Stimulated activated naive CD4-positive, alpha-beta T cell treated with Interleukin-2 at 50 U/mL for 16 hours (primary cell): ENCODE measurements at places on chromosomes 13 and 19.
A peak's percentile ranks its signal among the peaks of the same experiment; 100 is the strongest.

DNA sequence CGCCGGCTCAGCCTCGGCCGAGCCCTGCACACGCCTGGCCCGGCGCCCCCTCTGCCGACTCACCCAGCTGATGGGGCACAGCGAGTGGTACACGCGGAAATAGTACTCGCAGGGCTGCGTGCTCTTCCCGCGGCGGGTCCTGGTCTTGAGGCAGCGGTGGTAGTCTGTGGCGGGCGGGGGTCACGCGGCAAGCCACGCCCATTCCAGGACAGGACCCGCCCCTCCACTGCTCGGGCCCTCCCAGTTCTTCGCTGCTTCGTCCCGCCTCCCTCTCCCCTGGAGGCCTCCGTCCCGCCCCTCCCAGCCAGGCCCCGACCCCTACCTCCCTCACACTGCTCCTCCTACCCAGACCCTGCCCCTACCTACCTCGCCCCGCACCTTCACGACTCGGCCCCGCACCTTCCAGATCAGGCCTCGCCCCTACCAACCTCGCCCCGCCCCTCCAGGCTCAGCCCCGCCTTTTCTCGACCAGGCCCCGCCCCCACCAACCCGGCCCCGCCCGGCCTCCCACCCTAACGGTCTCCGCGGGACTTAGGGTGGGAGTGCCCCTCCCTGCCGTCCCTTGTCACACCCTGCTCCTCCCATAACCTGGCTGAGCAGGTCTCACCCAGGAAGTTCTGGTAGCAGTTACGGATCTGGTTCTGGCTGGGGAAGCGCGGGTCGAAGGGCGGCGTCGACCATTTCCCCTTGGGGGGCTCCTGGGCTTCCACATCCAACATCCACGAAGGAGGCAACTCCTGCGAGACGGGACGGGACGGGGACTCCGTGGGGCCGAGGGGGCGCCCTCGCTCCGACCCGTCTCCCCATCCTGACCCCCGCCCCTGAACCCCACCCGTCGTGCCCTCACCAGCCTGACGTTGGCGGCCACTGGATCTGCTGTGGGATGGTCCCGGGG lies 469 bp downstream of the COX6B2 start:
- peak; percentile 58 for DNase-seq

DNA sequence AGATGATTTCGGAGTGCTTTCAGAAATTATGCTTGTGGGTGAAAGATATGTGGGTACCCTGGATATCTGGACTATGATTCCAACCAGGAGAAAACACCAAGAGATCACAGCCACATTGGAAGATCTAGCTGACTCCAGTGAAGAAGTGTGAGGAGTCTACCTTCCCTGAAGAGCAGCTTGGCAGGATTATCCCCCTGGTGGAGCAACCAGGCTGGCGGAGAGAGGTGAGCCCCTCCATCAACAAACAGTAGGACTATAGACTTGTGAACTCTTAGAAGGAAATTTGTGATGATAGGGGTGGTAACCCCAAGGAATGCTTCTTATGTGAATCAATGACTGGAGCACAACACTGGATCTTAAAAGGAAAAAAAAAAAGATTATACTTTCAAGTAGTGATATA lies 47.8 kb upstream of the DIAPH3 start:
- DNase-seq, result no peak

DNA sequence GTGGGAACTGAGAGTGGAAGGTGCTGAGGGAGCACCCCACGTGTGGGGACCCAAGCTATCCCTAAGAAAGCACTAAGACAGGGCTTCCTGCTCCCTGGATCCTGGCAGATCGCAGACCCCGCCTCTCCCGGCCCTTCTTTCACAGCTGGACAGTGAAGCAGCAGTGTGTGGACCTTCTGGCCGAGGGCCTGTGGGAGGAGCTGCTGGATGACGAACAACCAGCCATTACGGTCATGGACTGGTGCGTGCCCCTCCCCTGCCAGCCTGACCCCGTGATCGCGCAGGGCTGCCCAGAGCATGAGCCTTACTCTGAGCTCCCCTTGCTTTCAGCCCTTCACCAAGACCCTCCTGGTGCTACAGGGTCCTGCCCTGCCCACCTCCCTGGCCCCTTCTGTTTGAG lies 2.3 kb downstream of the NCCRP1 start:
- DNase-seq, result no peak

DNA sequence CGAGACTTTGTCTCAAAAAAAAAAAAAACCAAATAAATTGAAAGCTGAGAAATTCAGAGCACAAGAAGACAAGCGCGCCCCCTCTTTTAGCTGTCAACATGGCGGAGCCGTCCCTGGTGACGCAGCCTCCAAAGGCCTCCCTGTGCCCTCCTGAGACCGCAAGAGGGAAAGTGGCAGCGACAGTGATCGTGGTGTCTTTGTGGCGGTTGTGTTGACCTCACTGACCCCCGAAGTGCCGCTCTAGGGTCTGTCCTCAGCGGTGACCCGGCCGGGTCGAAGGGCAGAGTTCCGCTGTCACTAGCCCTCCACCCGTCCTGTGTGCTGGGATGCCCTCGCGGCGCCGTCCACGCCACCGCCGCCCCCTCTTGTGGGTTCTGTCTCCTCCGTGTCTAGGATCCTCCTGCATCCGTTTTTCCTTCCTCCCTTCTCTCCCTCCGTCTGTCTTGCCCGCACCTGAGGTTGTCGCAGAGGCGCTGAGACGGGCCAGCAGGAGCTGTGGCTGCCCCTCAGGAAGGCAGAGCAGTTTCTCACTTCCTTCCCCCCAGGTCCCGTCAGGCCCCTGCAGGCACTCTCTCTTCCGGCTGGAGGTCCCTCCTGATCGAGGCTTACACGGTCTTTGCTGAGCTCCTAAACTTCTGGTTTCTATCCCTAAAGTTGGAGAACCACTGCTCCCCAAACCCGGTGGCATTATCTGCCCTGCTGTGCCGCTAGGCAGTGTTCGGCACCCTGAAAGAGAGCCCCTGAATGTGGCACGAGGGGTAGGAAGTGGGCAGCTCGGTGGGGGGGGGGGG lies 7.2 kb downstream of the UHRF1 start:
- peak; percentile 17 for DNase-seq

- DNase-seq, result no peak
Measured at GRCh38 chr13:39998166-39998565, 342.7 kb downstream of the COG6 start.

DNA sequence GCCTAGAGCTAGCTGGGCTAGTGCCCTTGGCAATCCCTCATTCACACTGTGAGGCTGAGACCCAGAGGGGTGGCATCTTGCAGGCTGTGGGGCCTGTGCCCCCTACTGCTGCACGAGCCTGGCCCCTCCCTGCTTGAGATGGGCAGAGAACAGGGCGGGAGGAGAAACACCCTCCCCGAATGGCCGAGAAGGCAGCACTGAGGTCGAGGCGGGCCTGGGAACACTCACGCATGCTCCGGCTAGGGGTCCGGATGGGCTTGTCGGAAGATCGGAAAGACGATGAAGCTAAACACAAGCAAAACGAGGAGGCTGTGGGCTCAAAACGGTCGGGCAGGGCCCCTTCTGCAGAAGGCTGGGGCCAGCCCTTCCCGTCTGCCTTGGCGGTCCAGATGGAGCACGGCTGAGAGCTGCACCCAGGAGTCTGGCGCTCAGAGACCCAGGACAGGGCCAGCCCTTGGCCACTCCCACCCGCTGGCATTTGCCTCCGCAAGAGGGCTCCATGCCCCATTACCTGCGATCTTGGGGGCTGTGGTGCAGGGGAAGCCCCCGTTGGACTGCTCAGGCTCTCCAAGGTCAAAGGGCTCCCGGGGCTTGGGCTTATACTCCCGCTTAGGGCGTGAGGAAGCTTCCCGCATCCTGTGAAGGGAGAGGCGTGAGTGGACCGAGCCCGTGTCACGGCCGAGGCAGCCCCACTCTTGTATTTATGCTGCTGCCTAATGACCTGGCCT lies 18.9 kb downstream of the MPND start:
- DNase-seq, result no peak

GRCh38 chr13:55869648-55870047 lies 1271.1 kb upstream of the PRR20A start:
- no peak for DNase-seq

- no peak for DNase-seq
Measured at GRCh38 chr13:84925443-84925842, 873.8 kb downstream of the SLITRK6 start.

DNA sequence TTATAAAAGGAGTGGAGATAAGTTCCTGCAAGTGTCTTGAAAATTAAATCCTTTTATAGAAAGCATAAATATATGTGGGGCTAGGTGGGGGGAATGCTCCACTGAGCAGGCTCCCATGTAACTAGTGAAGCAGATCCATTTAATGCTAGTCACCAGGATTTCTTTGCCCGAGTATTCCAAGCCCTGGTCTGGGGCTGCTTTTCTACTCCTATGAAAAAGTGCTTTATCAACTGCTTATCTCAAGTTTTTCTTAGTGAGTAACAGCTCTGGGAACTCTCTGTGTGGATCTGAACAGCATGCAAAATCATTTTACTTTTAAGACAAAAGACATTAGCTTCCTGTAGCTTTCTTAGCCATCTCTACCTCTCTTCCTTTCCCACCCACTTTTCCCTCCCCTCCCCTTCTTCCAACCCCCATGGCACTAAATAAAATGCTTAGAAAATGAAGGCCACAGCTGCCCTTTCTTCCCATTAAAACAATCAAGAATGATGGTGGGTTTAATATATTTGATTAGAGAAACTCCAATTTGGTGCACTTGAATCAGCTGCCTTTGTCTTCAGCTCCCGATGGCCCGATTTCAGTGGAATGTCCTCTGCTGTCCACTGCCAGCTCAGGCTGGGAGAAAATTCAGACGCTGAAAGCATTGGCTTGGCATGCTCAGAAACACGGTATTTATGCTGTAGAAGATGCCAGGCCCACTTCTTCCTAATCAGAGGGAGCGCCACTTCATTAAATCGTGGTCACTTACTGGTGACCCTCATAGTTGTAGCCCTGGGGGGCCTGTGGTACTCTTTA lies 475.1 kb downstream of the FOXO1 start:
- DNase-seq, result no peak

GRCh38 chr19:2032296-2032941 lies 16.9 kb upstream of the BTBD2 start:
- peak; percentile 23 for DNase-seq

GRCh38 chr13:44749906-44750305 lies 173.8 kb upstream of the TSC22D1 start:
- no peak for DNase-seq

DNA sequence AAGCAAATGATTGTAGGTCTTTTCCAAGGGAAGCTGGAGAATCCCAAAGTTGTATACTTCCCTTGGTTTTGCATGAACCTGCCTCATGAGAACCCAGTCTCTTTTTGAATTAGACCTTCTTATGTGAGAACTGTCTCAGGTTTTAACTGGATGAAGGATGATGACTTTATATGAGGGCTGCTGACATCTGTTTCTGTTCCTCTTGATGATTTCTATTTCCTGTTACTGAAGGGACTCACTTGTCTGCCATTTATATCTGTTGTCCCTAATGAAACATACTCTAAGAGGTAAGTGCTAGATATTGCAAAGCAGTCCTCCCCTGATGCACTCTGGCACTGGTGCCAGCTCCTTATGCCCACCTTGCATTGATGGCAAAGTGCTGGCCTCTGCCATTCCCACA lies 33.6 kb downstream of the ERICH4 start:
- no peak for DNase-seq

GRCh38 chr13:31437975-31438374 lies 238.2 kb downstream of the B3GLCT start:
- DNase-seq, result no peak

DNA sequence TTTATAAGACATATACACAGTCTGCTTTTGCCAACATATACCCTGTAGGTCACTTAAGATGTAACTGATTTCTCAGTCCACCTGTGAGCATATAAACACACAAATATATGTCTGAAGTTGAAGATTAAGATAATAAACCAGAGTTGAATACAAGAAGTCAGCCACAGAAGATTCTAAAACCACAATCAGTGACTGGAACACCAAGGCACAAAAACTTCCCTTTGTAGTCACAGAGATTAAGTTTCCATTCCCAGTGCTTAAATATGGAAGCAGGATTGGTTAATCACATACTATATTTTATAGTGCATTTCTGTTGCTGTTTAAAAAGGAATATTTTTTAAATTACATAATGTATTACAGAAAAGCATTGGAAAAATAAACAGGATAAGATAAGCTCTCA lies 39.9 kb downstream of the MTMR6 start:
- no peak for DNase-seq

DNA sequence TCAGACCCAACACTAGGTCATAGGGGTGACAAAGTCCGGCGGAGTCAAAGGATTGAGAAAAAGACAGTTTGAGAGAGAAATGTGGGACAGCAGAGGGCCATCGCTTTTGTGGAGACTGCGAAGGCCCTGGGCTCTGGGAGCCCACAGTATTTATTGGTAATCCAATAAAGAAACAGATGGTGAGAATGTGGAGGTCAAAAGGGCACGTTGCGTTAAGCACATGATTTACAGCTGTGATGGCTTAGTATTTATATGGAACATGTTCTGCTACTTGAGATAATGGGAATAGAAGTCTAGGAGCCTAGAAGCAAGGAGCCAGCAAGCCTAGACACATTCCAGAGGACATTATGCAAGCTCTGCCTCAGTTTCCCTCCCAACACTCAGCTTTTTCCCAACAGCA lies 2521.1 kb downstream of the PCDH9 start:
- no peak for DNase-seq

GRCh38 chr19:29478578-29479565 lies 46.9 kb upstream of the VSTM2B start:
- DNase-seq, result no peak

DNA sequence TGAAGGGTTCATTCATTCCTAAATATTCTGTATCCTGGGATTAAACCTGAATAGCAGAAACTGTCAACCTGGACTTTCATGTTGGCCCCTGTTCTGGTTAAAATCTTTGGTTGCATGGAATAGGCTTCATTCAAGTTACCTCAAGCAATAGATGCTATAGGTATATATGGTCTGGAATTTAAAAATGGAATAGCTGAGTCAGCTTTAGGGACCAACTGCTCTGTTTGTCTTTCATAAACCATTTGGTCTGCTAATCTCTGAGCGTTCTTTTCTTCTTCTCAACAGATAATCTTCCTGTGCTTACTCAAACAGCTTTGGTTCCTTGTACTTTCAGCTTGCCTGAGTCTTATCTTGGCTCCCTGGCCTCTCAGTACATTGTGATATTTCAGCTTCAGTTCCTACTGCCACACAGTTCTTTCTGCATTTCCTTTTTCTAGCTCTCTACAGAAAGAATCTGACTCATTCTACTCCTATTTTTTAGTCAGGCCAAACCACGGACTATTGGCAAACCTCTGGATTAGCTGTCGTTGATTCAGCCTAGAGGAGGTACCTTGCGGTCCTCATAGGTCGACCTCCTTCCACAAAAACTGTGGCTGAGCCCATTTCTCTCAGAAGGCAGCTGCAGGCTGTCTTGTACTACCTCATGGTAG lies 35.9 kb upstream of the MAB21L1 start:
- DNase-seq, result no peak

- DNase-seq, result no peak
Measured at GRCh38 chr13:98947925-98948324, 29.9 kb downstream of the DOCK9 start.

- no peak for DNase-seq
Measured at GRCh38 chr19:37980419-37981170, 73.6 kb downstream of the SIPA1L3 start.

GRCh38 chr13:30971575-30971974 lies 39.1 kb downstream of the TEX26 start:
- no peak for DNase-seq

GRCh38 chr13:30580852-30581502 lies 36.7 kb upstream of the USPL1 start:
- no peak for DNase-seq

GRCh38 chr19:51018745-51019543 lies 565 bp downstream of the KLK10 start:
- DNase-seq, result no peak

GRCh38 chr19:41302624-41303351 lies 7.2 kb upstream of the CCDC97 start:
- peak; percentile 80 for DNase-seq
